Stimulated activated CD4-positive, alpha-beta T cell treated with anti-CD3 and anti-CD28 coated beads, Interleukin-2, amount 100 ng/mL, for 24 hours (primary cell): ENCODE measurements at places on chromosomes 11 and 22.

- DNase-seq, result no peak
Observed at GRCh38 chr11:96331699-96332116, 11.3 kb downstream of the MAML2 start.

DNA sequence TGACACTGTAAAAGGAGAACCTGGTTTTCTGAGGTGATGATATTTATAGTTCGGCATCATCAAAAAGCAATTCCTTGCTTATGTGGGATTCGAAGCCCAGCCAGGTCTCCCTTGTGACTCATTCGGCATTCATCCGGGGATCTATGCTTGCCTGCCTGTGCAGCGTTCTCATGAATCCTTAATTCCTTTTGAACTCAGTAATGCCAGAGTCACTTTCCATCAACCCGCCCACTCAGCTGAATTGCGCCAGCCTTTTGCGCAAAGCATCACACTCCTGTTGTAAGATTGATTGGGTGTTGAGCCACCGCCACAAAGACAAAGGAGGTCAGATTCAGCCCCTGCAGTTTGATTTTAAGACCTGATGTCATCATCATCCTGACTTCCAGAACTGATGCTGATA is 128.6 kb downstream of the SLC17A6 start:
- no peak for DNase-seq

DNA sequence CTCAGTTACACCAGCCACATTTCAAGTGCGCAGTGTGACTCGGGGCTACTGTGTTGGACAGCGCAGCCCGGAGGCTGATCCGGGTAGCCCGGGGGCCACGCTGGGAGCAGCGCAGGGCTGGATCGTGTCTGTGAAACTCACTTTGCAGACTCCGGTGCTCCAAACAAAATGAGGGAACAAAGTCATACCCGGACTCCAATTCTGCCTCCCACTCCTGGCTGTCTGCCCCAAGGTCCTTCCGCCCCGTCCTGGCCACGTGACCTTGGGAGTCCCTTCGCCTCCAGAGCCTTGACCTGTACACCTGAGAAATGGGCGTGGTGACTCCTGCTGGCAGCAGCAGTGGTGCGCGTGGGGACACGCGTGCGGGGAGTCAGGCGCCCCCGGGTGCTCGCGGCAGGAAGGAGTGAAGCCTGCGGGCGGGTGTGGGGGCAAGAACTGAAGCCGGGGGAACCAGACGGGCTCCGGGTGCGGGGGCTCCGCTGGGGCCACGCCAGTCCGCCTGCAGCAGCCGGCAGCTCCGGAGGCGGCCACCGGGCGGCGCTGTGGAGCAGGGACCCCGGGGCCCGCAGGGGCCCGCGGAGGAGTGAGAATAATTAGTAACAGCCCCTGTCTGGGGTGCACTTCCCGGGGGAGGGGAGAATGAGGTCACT is 42.4 kb downstream of the KCNJ4 start:
- DNase-seq, result peak; percentile 63

DNA sequence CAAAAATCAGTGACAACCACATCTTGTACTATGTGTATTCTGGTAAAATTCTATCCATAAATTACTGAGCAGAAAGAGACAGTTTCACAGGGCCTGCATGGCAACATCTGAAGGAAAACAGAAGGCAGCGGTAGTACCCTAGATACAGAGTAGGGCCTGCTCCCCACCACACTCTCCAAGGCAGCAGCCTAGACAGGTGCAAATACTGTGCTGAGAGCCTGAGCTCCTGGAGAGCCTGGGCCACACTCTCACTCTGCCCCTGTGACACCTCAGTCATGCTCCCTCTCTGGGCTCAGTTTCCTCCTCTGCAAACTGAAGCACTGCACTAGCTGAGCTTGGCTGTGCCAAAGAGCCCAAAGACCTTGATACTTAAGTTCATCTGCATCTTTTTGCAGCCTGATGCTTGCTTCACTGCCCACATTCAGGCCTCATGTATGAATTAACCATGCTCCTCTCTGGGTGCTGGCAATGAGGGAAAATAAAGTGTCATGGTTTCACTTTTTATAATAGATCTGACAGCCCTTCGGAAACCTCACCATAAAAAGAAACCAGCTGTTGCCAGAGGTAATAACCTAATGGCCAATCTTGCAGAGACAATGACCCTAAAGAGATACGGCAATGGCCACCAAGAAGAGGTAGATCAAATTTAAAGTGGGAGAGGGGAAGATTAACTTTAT is 104.7 kb downstream of the PLEKHA7 start:
- no peak for DNase-seq

DNA sequence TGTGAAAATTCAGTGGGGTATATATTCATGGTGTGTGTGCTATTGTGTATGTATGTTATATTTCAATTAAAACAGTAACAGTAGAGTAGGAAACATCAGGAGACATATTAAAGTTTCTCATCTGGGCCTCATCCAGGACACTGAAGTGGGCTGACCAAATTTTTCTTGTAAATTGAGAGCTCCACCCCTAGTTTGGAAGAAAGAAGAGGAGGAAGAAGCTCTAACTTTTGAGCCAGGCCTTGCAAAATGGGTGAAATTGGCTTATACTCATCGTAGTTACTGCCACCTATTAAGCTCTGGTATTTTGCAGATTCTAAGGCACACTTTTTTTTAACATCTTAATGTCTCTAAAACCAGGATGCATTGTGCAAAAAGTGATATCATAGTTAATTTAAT is 33.7 kb downstream of the TSPAN18 start:
- DNase-seq, result no peak

GRCh38 chr22:23704062-23704461 is 13.2 kb downstream of the RGL4 start:
- no peak for DNase-seq

DNA sequence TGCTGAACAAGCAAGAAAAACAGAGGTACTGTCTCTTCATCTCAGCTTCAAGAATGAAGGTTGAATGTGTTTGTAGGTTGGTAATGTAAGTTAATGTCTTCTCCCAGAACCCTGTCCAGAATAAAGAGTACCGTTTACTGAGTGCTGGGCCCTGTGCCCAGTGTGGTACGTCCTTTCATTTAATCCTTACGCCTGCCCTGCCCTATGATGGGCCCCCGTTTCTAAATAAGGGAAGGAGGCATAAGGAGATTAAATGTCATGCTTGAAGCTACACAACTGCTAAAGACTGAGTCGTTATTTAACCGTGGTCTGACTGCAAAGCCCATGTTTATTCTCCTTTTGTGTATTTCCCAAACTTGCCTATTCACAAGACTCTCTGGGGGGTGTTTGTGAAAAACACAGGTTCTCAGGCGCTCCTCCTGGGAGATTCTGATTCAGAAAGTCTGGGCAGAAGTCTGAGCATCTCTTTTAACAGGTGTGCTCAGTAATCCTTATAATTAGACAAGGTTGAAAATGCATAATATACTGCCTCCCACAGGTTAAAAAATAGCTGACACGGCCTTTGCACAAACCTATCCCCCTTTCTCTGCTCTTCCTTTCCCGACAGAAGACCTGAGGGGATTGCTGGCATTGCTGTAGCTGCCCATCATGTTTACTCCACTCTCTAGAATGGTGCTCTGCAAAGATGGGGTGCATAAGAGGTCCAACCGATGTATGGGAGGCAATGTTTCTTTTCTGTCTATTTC is 56.3 kb upstream of the ZBTB44 start:
- no peak for DNase-seq

- DNase-seq, result no peak
Observed at GRCh38 chr11:32426819-32427615, 8.3 kb downstream of the WT1 start.

GRCh38 chr11:133525976-133526375 is 6.3 kb downstream of the OPCML start:
- DNase-seq, result no peak

- peak; percentile 18 for DNase-seq
Observed at GRCh38 chr22:38572065-38572464, 2.1 kb upstream of the DMC1 start.

- DNase-seq, result no peak
Observed at GRCh38 chr22:17627961-17628405, 566 bp downstream of the ATP6V1E1 start.

GRCh38 chr22:43013355-43014315 is 1.3 kb downstream of the PACSIN2 start:
- DNase-seq, result no peak

GRCh38 chr22:25482091-25482760 is 82.2 kb upstream of the GRK3 start:
- DNase-seq, result no peak

DNA sequence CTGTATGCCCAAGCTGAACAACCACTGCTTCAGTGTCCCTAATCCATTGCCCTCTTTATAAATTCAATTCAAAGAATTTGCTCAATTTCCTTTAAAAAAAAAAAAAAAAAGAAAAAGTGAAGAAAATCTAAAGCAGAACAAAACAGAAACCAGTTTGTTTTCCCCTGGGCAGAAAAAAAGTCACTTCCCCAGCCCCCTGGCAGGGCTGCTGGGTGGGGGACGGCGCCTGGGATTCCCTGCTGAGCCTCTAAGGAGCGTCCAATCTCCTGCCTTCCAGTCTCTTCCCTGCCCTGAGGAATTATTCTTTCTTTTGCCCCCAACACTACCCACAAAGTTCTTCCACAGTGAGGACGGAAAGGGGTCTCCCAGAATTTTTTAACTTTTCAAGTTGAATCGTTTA is 23.9 kb downstream of the DKK3 start:
- no peak for DNase-seq

GRCh38 chr11:14543260-14543659 is 23.1 kb upstream of the PSMA1 start:
- no peak for DNase-seq

- no peak for DNase-seq
Observed at GRCh38 chr22:40542821-40543540, 93.5 kb downstream of the MRTFA start.

DNA sequence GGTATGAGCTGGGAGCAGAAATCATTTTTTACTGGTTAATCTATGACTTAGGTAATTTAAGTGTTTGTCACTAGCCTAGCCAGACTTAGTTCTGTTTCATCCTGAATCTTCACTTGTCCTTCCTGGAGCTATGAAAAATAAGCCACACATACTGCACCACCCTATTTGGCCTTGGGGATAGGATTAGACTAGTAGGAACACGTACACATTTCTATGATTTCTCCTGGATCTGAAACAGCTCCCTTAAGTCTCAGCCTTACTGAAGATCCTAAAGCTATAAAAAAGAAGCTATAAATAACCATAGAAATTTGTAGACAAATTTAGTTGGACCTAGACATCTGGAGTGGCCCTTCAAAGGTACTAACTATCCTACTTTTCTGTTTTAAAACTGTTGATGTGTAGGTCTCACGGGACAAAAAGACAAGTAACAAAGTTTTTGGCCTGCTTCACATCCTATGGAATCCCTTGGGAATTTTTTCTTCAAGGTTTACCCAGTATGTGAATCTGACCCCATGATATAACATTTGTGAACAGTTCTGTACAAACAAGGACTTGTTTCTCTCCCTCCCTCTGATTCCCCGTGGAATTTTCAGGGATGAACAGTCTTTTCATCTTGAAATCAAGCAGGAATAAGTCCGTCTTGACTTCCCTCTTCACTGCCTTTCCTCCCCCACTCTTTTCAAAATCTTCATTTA is 275.0 kb downstream of the FAM76B start:
- no peak for DNase-seq

- DNase-seq, result no peak
Observed at GRCh38 chr11:93958991-93959390, 62.2 kb upstream of the HEPHL1 start.

DNA sequence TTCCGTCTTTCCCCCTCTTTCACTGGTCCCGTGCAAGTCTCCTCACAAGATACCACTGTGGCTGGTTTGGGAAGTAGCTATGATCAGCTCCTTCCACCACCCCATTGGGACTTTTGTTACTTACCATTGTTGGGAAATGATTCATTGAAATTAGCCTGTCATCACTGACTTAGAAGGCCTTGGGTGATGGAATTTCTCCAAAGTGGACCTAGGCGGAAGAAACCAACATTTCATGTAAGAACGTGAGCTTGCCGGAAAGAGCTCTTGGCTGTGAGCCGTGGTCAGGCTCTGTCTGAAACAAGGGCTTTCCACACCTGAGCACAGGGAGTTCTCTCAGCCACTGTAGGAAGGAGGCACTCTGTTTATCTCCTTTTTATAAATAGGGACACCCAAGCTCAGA is 23.5 kb upstream of the CRYBB3 start:
- DNase-seq, result no peak

GRCh38 chr22:50687829-50688228 is 15.2 kb downstream of the SHANK3 start:
- no peak for DNase-seq

DNA sequence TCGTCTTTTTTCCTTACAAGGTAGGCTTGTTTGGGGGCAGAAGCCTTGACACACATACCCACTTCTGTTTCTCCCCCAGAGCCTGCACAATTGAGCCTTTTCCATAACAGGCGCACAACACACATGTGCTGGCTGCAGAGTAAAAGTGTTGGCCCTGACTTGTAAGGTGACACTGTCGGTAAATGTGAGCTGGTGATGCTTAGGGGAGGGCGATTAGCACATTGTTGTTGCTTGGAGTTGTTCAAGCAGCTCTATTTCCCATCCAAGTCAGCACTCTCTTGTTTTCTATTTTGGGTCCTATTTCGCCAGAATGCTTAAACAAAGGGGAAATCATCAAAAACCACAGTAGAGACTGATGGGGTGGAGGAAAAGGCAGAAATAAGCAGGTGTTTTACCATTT is 51.9 kb upstream of the PTPRJ start:
- no peak for DNase-seq

GRCh38 chr22:27538666-27539065 is 262.9 kb downstream of the MN1 start:
- no peak for DNase-seq

GRCh38 chr22:45970705-45971407 is 6.1 kb downstream of the WNT7B start:
- no peak for DNase-seq

- DNase-seq, result no peak
Observed at GRCh38 chr11:103202048-103202651, 92.9 kb downstream of the DYNC2H1 start.

GRCh38 chr22:22392131-22392530 is 116.4 kb downstream of the ZNF280B start:
- DNase-seq, result no peak

DNA sequence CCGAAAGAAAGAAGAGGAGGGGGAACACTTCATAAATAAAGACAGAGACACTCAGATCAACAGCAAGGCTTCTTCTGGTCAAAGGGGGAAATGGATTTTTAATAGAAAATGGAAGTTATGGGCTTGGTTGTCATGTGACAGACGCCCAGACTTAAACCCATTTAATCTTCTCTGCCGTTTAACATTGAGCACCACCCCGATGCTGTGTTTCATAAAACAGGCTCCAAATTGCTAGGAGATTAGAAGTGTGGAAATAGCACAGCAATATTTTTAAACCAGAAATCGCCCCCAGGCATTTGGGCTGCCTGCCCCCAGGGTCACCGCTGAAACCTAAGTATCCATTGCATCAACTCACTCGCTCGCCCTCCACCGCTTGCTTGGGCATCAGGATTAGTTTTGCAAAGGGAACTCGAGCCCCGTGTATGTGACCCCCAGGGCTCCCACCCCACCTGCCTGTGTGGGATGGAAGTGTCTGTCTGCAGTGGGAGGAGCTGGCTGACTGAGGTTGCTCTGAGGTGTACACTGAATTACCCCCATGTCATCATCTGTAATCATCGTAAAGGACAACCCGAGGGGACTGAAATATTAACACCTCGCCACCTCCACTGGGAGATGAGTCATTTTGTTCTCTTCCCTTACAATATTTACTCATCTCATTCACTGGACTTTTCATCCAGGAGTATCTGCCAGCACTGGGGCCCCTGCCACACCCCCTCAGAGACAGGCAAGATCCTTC is 10.7 kb downstream of the DSCAML1 start:
- no peak for DNase-seq
